ENCODE measurements at places on chromosomes 6 and 20.

GRCh38 chr20:61475729-61476128 lies 223.7 kb downstream of the CDH4 start:
- no peak for DNase-seq

DNA sequence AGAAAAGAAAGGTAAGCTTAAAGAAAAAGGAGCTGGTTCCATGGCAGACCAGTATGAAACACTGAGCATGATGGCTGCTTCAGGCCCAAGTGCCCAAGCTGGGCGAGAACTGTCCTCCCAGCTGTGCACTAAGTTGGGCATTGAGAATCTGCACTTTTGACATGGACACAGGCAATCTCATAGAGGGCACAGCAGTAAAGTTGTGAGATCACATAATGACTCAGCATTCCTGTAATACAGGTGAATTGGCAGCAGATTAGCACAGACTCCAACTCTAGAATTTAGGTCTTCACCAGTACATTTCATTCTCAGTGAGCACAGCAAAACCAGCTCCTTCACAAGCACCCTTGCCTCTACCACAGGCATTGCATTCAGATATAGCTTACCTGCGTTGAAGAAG lies 343.4 kb downstream of the PKHD1 start:
- no peak for DNase-seq

DNA sequence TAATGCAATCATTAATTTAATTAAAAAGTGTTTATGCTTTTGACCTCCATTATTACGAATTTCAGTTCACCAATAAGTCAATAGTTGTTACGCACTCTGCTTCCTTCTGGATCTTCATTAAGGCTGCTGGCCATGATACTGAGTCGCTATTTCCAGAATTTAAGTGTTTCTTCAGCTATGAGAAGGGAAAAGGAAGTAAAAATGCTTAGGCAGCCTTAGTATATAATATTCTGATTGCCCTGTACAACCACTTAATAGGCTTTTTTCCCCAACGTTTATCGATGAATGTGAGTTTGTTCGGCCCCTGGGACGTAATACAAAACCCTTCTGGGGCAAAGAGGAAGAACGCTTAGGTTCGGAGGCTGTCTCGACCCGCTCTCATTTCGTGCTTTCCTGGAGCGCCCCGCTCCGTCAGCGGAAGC lies 644 bp downstream of the OARD1 start:
- DNase-seq: no peak

- DNase-seq: no peak
Observed at GRCh38 chr6:52972989-52973388, 22.1 kb downstream of the GSTA4 start.

- no peak for DNase-seq
Observed at GRCh38 chr6:167687116-167687725, 139.5 kb upstream of the AFDN start.

DNA sequence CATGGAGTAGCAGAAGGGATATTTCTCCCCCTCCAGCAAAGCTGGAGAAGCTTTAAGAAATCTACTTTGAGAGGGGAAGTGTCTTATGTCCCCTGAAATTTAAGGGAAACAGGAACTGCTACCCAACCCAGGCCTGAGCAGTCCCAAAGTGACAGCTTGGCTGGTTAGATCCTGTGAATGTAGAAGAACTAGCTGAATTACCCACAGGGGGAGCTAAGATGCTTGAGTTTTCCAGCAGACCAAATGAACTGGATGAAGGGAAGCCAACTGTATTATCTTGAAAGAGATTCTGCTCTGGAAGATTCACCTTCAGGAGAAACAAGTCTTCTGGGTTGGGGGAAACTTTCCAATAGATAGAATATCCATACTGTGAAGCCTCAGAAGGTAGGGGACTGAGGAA lies 303.3 kb upstream of the MMS22L start:
- no peak for DNase-seq

GRCh38 chr20:17602493-17602892 lies 32.6 kb downstream of the DSTN start:
- DNase-seq: no peak

DNA sequence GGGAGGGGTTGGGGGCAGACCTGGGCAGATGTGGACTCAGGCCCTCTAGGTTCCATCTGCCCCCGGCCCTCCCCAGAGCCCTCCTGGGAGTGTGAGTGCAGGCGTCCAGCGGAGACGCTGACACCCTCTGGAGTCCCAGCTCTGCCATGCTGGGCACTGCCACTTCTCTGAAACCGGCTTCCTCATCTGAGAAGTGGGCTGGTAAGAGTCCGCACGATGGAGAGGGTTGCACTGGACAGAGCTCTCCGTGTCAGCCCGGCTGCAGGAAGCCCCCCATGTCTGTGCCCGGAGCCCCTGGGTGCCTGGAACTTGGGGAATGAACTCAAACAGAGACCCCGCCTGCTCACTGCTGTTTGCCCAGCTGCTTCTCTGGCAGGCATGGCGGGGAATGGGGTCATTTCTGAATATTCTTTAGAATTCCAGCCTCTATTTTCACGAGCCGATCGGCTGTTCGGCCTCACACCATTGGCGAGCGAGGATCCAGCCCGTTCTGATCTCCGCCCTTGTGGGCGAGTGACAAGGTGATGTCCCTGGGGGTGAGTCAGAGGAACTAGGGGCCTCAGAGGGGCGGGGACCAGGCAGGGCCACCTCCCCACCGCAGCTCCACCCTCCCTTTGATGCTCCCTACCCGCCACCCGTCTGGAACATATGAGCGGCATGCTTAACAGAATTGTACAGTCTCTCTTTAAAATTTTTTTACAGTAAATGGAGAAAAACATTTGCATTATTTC lies 47.8 kb upstream of the GATA5 start:
- peak; percentile 38 for DNase-seq

- DNase-seq: no peak
Observed at GRCh38 chr6:39791850-39792539, at the start of gene DAAM2. DAAM2 (plus strand) TSS chr6:39792376; CDS start chr6:39856303, 63,927 bp downstream.

GRCh38 chr20:7180256-7181045 lies 413.0 kb downstream of the BMP2 start:
- no peak for DNase-seq

GRCh38 chr20:10781526-10781925 lies 107.7 kb upstream of the JAG1 start:
- DNase-seq: no peak

- DNase-seq: no peak
Observed at GRCh38 chr6:129105035-129105434, 222.1 kb downstream of the LAMA2 start.

- no peak for DNase-seq
Observed at GRCh38 chr6:41970436-41970846, 28.8 kb upstream of the CCND3 start.

GRCh38 chr6:138226700-138227315 lies 8.5 kb upstream of the PBOV1 start:
- DNase-seq: no peak

DNA sequence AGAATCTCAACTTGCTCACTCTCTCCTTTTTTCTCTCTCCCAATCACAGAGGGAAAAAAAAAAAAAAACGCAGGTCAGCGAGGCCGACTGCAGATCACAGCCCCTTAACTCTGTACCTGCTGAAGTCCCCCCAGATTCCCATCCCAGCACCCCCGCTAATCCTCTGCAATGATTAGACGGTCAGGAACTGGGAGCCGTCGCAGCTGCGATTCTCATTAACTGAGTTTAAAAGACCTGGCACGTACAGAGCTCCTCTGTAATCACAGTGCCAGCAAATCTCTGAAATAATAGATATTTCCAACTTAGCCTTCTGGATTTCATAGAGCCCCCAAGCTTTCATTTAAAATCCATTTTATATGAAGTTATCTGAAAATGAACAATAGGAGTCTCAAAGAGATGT lies 84.4 kb downstream of the ANKRD60 start:
- no peak for DNase-seq

DNA sequence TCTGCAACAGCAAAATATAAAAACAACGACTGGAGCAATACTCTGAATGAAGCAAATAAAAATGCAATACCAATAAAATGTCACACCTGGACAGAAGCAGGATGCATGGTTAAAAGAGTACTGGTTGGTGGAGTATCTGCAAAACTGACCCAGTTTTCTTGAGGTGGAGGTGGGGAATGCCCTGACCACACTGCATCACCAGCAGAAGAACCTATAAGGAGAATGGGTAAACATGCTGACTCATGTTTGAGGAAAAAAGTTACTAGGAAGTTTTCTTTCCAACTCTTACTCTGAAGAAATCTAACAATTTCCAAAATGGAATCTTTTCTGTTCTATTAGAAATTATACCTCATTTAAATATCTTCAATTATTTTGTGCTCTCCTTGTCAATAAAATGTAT lies 43.6 kb downstream of the REPS1 start:
- no peak for DNase-seq

DNA sequence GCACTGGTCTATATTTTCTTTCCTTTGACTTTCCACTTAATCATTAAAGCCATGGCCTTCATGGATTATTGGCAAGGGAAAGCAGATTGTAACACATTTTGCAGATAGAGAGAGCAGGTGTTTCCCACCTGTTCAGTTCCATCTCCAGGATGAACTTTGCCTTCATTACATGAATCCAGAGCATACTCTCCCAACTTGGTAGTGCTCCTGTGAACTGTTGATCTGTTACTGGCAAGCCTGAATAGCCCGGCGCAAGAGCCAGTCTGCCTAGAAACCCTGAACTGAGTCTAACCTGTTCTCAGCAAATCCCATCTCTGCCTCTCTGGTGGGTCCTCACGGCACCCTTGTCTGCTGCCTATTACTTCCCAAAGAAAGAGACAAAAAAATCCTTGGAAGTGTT lies 210.3 kb downstream of the PLCB1 start:
- no peak for DNase-seq

DNA sequence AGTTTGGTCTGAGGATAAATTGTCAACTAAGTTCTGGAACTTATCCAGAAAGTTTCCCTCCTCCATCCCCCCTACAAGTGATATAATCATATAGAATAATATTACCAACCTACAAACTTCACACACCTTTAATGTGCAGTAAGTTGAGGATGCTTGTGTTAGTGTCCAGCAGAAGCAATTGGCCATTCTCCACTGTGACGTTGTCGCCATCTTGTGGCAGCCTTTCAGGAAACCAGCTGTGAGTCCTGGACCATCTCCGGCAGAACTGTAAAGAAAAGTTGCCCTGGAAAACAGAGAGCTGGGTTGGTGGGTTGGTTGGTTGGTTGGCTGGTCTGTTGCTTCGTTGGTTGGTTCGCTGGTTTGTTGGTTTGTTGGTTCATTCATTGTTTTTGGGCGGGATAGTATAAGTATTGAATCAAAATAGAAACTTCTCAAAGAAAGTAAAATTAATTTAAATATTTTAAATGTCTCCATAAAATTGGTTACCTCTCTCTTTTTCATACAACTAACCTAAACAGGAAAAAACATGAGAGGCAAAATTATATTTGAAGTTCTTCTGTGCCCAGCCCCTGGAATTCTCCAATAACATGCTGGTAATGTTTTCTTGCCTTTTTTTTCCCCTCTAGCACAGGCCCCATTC lies 127.5 kb downstream of the PKHD1 start:
- DNase-seq: no peak

DNA sequence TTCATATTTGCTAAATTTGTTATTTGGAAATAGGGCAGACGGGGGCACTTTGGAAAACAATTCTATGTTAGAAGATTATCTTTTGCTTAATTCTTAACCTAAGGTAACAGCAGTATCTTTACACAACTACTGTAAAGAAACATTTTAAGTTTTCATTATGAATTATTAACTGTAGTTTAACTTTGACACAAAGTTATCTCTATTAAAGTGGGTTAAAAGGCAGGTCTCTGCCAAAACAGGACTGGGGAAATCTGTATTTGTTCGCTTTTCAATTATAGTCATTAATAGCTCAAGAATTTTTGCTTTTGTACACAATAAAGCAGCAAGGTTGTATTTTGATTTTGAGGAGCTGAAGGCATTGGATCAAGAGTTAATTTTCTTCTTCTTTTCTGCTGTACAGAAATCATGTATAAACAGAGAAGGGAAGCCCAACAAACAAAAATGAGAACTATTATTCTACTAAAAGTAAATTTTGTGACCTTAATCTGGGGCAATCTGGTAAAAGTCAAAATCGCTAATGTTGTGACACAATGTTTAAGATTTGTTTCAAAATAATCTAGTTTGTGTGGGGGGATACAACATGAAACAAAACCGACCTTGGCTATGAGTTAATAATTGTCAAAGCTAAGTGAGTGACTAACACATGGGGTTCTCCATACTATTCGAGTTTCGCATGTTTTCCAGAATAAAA lies 2.9 kb downstream of the STAU1 start:
- DNase-seq: no peak

DNA sequence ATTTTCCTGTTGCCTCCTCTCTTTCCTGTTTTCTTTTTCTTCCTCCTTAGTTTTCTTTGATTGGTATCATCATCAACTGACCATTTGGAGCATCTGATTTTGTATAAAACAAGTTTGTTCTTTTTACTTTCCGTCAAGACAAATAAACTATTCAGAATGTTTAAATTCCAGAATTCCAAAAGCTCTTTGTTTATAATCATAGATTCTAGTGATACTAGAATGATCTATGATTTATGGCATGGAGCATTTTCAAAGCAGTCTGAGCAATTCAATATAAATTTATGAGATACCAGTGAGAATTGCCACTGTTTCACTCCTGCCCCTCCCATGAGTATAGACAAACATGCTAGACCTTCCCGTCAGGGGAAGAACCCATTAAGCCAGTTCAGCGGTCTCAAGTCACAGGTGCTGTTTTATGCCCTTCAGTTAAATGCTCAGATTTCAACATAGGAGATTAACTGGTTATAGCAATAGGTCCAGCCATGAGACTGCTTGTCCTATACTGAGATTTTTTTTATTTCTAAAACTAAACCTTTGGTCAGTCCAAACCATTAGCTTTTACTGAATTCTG lies 60.7 kb downstream of the GRIK2 start:
- DNase-seq: no peak

DNA sequence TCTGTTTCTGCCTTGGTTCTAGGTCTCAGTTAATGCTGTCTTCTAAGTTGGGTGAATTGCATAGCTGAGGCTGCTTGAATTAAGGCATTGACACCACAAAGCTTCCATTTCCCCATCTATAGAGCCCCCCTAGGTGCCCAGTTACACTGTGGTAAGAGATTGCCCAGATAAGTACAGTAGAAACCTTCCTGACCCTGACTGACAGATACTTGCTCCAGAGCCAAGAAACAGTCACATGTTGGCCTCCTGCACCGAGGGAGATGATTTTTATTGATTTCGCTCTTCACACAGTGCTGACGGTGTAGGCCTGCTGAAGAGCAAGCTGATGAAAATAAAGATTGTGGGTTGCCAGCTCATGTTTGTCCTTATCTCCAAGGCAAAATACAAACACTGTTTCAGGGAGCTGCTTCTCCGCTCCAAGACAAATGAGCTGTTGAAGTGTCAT lies 67.9 kb downstream of the TRMT11 start:
- no peak for DNase-seq

DNA sequence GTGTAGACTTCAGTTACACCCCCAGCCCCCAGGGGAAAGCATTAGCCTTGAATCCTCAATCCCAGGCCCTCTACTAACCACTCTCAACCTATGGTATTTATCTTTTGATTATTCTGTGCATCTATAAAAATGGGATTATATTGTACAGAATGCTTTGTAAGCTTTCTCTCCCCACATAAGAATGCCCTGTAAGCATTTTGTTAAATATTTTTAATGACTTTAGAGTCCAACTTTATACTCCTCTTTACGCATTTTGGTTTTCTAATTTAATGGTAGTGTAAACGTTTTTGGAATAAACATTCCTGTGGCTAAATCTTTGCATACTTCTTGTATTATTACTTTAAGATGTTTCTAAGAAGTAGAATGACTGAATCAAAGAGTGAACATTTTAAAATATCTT lies 35.4 kb downstream of the FBXO9 start:
- DNase-seq: no peak

All from stimulated activated CD8-positive, alpha-beta memory T cell treated with anti-CD3 and anti-CD28 coated beads, Interleukin-15, amount 100 ng/mL, for 1 hour (primary cell).